ENCODE measurements at places on chromosomes 6 and 20.
A peak's percentile ranks its signal among the peaks of the same experiment; 100 is the strongest.

- peak; percentile 34 for DNase-seq
- no peaks in the 10 kb centered on the region for H3K36me3 ChIP-seq
- H3K27me3 ChIP-seq = no peaks in the 10 kb centered on the region
- H3K4me1 ChIP-seq = peaks cover 15% of the 10 kb centered on the region
Measured at GRCh38 chr6:15441215-15441868, 195.5 kb downstream of the JARID2 start.

DNA sequence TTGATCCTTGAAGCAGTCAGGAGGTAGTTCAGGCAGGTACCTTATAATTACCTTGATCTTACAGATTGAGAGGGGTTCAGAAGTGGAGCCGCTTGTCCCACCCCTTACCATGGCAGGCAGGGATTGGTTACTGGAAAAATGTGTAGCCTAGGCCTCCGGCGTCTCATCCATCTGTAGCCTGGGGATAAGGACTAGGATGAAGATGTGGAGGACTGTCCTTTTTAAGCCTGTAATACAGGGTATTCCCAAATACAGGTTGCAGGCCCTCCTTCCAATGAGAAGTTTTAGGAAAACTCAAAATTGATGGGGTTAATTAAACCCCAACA lies 2.8 kb downstream of the HMGA1 start:
- H3K4me3 ChIP-seq = no peak overlapping the region
- H3K27me3 ChIP-seq = no peaks in the 10 kb centered on the region
- H3K27ac ChIP-seq = no peak overlapping the region
- no peaks in the 10 kb centered on the region for H3K36me3 ChIP-seq

- H3K27ac ChIP-seq = no peak overlapping the region
- no peaks in the 10 kb centered on the region for H3K36me3 ChIP-seq
- no peak for DNase-seq
- no peak overlapping the region for H3K4me3 ChIP-seq
- no peaks in the 10 kb centered on the region for H3K27me3 ChIP-seq
Measured at GRCh38 chr20:39342463-39342862, 380.3 kb downstream of the DHX35 start.

DNA sequence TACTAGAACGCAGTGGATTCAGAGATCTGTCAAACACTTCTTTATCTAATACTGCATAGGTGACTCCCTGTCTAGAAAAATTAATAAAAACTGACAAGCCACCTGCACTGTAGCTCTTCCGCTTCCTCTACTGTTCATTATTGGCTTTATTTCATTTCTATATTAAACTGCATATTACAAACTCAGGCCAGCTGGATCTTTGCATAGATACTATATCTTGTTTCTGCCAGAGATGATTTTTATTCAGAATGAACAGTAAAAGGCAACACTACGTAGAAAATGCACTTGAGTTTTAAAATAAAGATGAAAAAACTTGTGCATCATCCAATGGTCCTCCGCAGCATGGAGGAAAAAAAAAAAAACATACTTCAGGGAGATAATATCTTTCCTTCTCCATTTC lies 508.3 kb downstream of the PRKN start:
- no peaks in the 10 kb centered on the region for H3K36me3 ChIP-seq
- no peak overlapping the region for H3K27ac ChIP-seq
- H3K4me1 ChIP-seq = no peaks in the 10 kb centered on the region
- DNase-seq = no peak
- no peak overlapping the region for H3K4me3 ChIP-seq
- H3K27me3 ChIP-seq = no peaks in the 10 kb centered on the region

DNA sequence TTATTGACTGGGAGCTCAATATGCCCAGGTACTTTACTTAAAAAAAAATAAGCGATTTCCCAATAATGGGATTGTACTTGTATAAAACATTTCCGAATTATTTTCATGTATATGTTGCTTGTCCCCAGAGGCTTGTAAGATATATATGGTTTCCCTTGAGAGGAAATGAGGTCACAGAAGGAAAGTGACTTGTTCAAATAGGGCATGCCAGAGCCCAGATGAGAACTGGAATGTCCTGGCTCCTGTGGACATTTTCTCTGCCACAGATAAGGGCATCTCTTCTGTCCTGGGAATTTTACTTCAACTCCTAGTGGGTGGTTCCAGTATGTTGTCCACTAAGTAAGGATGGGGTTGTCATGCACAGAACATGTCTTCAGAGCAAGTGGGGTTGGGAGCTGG lies 63.0 kb downstream of the LYRM2 start:
- H3K4me3 ChIP-seq = no peak overlapping the region
- H3K36me3 ChIP-seq = no peaks in the 10 kb centered on the region
- no peaks in the 10 kb centered on the region for H3K27me3 ChIP-seq
- no peaks in the 10 kb centered on the region for H3K4me1 ChIP-seq

GRCh38 chr20:60485012-60485760 lies 527.0 kb downstream of the CDH26 start:
- H3K27me3 ChIP-seq = no peaks in the 10 kb centered on the region
- peak; percentile 30 for DNase-seq
- no peaks in the 10 kb centered on the region for H3K4me1 ChIP-seq
- no peak overlapping the region for H3K27ac ChIP-seq
- H3K36me3 ChIP-seq = no peaks in the 10 kb centered on the region
- H3K4me3 ChIP-seq = no peak overlapping the region

DNA sequence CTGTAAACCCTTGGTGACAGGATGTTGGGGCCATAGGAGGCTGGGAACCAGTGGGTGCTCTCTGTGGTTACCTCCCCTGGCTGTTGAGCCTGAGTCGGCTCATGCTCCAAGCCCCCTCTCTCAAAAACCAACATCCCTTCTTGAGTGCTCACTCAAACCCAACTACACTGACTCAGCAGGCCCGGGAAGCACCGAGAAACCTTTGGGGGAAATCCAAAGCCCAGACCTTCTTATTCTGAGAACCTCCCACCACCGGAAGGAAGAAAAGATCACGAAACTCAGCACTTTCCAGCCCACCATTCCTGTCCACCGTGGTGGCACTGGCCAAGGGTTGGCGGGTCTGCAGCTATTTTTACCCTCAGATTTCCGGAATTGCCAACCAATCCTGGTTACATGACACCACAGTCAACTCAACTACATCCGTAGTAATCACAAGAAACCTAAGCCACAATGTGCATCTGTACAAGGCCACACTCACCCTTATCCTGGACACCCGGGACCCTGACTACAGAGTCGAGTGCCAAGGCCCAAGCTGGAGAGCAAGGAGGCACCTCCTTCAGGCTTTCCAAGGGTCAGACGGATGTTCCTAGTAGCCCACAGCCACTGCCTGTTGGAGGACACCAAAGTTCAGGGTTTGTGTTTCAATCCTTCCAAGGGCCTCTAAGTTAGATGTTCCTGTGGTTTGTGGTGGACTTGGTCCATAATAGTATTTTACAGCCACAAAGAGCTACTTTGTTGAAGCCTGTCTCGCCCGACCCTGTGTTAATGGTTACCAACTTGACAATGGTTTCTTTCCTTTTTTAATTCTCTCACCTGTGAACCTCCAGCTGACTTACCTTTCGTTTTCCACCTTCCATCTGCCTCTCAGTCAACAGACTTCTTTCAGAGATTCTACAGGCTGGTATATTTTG lies 317.0 kb downstream of the CDC5L start:
- H3K27me3 ChIP-seq = no peaks in the 10 kb centered on the region
- no peak for DNase-seq
- no peaks in the 10 kb centered on the region for H3K36me3 ChIP-seq
- no peak overlapping the region for H3K27ac ChIP-seq

GRCh38 chr6:44572346-44572745 lies 184.8 kb downstream of the CDC5L start:
- no peak overlapping the region for H3K4me3 ChIP-seq
- H3K27me3 ChIP-seq = no peaks in the 10 kb centered on the region
- no peak for DNase-seq

DNA sequence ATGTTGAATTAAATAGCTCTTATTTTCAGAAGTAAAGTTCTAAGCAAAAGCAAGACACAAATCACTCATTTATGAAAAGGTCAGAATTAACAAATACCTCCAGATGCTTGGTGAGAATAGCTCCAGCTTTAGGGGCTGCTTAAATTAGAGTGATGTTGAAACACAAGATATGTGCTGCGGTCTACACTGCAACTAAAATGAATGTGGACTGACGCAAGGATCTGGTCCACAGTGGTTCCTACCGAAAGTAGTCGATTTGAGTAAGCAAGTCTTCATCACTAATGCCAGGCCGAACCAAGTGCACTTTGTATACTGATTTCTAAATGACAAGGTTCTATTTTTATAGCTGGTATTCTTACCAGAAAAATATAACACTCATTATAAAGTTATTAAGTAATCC lies 96.3 kb downstream of the PRDM1 start:
- no peak overlapping the region for H3K4me3 ChIP-seq
- no peaks in the 10 kb centered on the region for H3K36me3 ChIP-seq
- no peaks in the 10 kb centered on the region for H3K4me1 ChIP-seq

- H3K4me1 ChIP-seq = peaks cover 9% of the 10 kb centered on the region
- peak within 1 kb of the TSS; percentile 100 for H3K4me3 ChIP-seq
- no peaks in the 10 kb centered on the region for H3K27me3 ChIP-seq
- DNase-seq = peak; percentile 90
- no peak within 1 kb of the TSS for H3K27ac ChIP-seq
Measured at GRCh38 chr20:33401184-33401920, at the start of gene CDK5RAP1. Gene CDK5RAP1, minus strand, starts transcription at chr20:33401519. Its CDS starts 4,455 bp downstream, at chr20:33397064.

GRCh38 chr6:117441824-117442264 lies 16.1 kb upstream of the ROS1 start:
- H3K4me3 ChIP-seq = no peak overlapping the region
- H3K4me1 ChIP-seq = no peaks in the 10 kb centered on the region
- H3K27ac ChIP-seq = no peak overlapping the region
- no peak for DNase-seq
- no peaks in the 10 kb centered on the region for H3K36me3 ChIP-seq

DNA sequence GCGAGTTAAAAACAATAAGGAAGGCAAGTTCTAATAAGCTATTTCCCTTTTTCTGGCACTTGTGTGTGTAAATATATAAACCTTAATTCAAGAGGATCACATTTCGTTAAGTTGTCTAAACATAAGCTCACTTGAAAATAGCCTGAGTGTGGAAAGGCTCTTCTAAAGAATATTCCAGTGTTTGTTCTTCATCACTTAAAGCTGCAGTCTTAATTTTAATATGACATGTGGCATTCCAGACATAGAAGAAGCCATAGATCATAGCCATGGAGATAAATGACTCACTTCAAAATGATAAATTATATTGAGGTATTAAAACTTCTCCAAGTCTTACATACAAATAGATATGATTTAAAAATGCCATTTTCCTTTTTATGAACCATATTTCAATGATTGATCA lies 42.1 kb downstream of the IYD start:
- no peak overlapping the region for H3K4me3 ChIP-seq
- H3K27me3 ChIP-seq = no peaks in the 10 kb centered on the region
- H3K4me1 ChIP-seq = no peaks in the 10 kb centered on the region
- no peaks in the 10 kb centered on the region for H3K36me3 ChIP-seq
- DNase-seq = no peak

DNA sequence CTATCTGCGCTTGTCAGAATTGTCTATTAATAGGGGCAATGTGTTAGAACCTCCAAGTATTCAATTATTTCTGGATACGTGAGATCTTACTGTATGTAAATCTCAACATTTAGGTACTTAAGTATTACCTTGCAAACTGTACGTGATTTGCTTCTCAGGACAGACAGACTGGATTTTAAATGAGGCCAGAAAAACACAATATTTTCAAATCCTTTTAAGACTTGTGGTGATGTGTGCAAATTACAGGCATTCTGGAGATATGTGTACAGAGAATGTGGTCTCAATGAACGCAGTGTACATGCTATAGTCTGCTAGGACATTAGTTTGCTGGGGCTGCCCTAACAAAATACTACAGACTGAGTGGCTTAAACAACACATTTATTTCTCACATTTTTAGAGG lies 16.9 kb downstream of the CCR6 start:
- no peaks in the 10 kb centered on the region for H3K27me3 ChIP-seq
- DNase-seq = no peak
- H3K36me3 ChIP-seq = no peaks in the 10 kb centered on the region
- no peak overlapping the region for H3K27ac ChIP-seq
- peaks cover 3% of the 10 kb centered on the region for H3K4me1 ChIP-seq

DNA sequence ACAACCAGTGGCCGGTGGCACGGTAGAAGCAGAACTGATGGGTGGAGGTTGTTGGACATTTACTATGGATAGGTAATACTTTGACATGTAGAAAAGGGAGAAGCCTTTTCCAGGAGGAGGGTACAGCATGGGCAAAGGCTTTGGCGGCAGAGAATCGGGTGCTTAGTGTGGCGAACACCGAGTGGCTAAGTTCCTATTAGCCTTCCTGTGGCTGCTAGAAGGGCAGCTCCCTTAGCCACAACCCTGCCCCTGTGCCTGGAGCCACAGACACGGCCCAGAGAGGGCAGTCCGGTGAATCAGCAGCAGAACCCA lies 37.9 kb upstream of the TGM2 start:
- no peaks in the 10 kb centered on the region for H3K4me1 ChIP-seq
- no peak overlapping the region for H3K4me3 ChIP-seq
- H3K27me3 ChIP-seq = no peaks in the 10 kb centered on the region
- no peaks in the 10 kb centered on the region for H3K36me3 ChIP-seq
- H3K27ac ChIP-seq = no peak overlapping the region

DNA sequence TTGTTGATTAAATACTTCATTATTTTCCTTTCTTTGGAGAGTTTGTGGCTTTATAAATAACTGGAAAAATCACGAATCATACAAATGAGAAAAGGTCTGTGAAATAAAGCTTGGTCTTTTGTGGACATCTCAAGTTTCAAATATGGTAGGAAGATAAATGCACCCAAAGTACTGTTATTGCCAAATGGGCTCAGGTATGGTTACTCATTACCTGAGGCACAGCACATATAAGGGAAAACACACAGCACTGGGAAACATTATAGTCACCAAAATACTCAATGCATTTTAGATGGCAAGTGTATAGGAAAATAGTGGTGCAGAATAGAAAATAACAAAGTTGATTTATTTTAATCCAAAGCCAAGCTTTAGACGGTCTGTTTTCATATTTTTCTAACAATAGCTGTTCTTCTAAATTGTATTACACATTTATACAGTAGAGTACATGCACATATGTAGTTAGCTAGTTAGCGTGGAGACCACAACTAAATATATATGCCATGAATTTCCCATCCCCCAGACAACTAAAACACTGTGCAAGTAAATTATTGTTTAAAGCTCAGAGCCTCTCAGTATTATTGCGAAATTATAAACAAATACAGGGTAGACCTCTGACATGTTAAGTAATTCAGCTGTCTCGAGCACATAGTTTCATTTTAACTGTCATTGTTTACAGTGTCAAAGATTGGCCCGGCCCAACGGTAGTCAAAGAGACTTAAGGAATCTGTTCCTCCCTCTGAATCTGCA lies 336.0 kb downstream of the SYNE1 start:
- H3K4me3 ChIP-seq = peak overlapping the region; percentile 69
- peak overlapping the region; percentile 88 for H3K27ac ChIP-seq
- no peaks in the 10 kb centered on the region for H3K36me3 ChIP-seq
- DNase-seq = no peak

DNA sequence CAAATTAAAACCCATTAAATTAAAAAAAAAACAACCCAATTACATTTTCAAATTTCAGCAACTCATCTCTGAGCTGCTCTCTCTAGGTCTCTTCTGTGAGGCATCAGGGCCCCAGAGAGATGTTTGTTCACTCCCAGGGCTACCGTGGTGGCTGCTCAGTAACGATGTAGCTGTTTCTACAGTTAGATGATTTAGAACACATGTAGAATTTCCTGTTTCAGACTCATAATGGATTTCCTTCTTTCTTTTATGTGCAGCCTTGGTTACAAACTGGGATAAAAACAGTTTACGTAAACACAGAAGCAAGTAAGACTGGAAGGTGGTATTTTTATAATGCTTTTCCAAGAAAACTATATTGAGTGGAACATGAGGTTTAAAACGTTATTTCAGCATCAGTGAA lies 116.1 kb upstream of the CCN2 start:
- DNase-seq = no peak
- no peak overlapping the region for H3K27ac ChIP-seq
- H3K4me1 ChIP-seq = no peaks in the 10 kb centered on the region
- no peaks in the 10 kb centered on the region for H3K27me3 ChIP-seq
- no peaks in the 10 kb centered on the region for H3K36me3 ChIP-seq

Measured in adrenal gland (tissue), 19 donors.